Panc1 (cell line): ENCODE measurements at places on chromosomes 13 and 19.
A peak's percentile ranks its signal among the peaks of the same experiment; 100 is the strongest.

DNA sequence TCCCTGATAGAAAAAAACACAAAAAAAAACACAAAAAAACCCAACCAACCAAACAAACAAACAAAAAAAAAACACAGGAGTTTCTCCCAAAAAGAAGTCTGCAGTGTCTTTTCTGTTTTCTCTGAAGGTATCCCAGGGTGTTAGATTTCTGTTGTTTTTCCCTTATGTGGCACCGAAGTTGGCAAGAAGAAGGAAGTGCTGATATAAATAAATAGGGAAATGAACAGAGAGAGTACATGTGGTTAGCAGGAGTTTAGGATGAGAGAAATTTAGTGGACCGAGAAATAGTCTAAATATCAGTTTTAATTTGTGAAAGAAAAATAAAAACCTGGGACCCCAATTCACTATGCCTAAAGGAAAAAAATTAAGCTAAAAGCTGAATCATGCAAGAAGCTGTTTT lies 287.0 kb upstream of the SGCG start:
- no peak for DNase-seq

DNA sequence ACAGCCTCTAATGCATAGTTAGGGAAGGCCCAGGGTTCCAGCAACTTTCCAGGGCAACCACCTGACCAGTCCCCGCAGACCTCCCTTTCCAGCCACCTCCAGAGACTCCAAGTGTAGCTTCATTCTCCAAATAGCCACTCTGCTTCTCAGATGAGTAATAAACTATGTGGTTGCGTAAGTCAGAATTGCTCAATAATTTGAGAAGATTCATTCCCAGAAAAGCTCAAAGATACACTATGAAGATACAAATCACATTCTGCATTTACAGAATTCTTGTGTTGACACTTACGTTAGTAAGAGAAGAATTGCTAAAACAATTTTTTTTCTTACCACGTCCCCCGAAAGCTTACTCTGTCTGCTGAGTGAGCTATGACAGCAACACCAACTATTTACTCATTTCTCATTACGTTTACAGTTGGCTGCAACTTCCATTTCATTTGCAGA lies 8.2 kb upstream of the LATS2 start:
- peak; percentile 38 for DNase-seq

DNA sequence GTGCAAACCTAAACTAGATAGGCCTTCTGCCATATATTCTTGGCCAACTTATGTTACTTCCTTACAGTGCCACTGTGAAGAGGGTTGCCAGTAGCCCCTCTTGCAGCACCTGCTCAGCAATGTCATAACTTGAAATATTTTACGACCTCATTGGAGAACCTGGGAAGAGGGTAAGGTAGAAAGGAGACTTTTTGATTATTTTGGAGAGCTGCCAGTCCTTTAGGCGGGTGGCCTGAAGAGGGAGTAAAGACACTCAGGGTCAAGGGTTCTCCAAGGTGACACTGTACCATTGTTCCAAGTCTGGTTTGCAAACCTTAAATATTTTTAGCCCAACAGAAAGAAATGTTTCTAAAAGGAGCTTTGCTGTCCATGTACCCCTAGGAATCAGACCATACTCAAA lies 118.3 kb downstream of the FLT1 start:
- DNase-seq = no peak

DNA sequence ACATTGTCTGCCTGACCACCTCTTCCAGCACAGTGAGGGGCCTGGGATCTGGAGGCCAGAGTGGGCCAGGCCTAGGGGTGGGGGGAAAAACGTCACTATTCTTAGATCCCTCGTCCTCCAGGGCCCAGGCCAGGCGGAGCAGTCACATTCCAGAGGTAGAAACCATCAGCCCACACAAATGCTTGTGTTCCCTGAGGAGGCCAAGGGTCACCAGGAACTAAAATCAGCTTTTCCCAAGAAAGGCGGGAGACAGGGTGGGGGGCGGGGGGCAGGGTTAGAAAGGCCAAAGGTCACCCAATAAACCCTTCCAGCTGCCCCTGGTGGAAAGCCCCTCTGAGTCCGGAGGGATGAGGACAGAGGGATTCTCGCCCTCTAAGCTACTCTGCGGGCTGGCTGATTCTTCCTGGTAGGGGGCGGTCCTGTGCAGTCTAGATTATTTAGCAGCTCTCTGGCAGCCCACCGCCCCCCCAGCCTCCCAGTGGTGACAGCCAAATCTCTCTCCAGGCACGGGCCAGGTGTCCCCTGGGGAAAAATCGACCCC lies 23.5 kb upstream of the CCL25 start:
- DNase-seq = no peak

DNA sequence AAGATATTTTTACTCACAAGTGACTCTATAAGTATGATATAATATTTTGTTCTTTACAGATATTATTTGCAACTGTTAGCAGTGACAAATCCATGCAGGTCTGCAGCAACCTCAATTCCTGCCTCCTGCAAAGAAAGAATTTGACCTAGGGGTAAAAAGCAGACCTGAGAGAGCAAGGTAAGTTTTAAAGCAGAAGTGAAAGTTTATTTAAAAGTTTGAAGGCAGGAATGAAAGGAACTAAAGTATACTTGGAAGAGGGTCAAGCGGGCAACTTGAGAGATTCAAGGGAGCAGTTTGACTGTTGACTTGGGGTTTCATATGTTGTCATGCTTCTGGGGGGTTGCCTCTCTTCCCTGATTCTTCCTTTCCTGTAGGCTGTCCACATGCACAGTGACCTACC lies 520.1 kb upstream of the PCDH20 start:
- no peak for DNase-seq

DNA sequence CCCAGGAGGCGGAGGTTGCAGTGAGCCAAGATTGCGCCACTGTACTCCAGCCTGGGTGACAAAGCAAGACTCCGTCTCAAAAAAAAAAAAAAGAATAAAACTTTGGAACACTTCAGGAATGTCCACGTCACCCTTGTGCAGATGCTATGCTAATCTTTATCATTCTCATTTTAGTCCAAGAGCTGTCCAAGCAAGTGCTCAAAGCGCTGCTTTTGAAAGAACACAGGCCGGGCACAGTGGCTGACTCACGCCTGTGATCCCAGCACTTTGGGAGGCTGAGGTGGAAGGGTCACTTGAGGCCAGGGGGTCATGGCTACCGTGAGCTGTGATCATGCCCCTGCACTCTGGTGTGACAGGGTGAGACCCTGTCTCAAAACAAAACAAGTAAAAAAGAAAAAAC lies 11.1 kb upstream of the UQCR11 start:
- no peak for DNase-seq

DNA sequence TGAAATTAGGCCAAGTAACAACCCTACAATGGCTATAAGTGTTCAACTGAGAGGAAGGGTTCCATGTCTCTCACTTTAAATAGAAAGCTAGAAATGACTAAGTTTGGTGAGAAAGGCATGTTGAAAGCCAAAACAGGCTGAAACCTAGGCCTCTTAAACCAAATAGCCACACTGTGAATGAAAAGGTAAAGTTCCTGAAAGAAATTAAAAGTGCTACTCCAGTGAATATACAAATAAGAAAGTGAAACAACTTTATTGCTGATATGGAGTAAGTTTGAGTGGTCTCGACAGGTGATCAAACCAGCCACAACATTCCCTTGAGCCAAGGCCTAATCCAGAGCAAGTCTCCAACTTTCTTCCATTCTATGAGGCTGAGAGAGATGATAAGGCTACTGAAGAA lies 209.6 kb downstream of the KLF12 start:
- no peak for DNase-seq

GRCh38 chr13:46852168-46852567 lies 44.7 kb downstream of the HTR2A start:
- DNase-seq = no peak

DNA sequence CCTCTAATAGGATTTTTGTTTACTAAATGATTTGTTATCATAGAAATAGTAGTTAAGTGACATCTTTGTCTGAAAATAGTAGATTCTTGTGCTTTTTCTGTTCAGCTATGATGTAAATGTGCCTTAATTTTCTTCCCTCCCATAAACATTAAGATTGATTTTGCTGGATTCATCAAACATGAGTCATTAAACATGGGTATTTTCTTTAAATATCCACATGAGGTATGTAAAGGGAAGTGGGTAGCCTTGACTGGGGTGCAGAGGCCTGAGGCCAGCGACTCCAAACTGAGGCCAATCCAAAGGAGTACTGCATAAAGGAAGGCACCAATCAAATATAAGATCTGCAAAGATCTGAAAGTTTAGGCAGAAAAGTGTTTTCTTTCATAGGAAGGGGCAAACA lies 3.7 kb downstream of the ZNF136 start:
- DNase-seq = no peak

DNA sequence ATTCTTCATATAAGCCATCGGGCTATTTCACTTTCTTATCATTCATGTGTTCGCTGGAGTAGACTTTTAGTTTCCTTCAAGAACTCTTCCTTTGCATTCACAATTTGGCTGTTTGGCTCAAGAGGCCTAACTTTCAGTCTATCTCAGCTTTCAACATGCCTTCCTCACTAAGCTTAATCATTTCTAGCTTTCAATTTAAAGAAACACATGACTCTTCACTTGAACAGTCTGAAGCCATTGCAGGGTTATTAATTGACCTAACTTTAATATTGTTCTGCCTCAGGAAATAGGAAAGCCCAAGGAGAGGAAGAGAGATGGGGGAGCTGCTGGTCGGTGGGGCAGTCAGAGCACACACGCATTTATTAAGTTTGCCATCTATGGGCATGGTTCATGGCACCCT lies 158.1 kb downstream of the SUCLA2 start:
- DNase-seq = no peak

DNA sequence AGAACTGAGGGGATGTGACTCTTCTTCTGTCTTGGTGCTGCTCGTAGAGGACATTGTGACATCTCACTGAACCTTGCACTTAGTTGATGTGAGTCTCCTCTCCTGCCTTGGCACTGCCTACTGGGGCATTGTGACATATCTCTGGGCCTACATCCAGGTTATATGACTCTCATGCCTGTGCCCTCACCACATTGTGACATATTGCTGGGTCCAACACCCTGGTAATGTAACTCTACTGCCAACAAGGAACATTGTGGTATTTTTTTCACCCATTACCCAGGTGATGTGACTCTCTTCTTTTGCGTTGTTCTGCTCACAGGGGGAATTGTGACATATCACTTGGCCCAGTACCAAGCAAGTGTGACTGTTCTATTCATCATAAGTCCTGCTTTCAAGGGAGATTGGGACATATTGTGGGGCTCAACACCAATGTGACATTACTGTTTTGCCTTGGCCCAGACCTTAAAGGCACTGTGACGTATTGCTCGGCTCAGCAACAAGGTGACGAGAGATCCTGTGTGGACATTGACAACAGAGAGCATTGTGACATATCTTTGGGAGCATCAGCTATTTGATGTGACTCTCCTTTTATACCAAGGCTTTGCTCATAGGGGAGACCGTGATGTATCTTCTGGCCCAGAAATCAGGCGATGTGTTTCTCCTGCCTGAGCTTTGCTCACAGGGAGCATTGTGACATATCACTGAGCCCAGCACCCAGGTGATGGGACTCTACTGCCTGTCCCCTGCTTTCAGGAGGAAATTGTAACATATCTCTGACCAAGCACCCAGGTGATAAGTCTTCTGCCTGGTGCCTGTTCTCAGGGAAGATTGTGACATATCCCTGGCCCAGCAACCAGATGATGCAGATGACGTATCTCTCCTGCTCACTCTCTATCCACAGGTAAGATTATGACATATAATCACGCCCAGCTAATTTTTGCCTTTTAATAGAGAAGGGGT lies 12.2 kb upstream of the ZNF429 start:
- no peak for DNase-seq

GRCh38 chr19:33203529-33203928 lies 9.4 kb downstream of the LRP3 start:
- no peak for DNase-seq

DNA sequence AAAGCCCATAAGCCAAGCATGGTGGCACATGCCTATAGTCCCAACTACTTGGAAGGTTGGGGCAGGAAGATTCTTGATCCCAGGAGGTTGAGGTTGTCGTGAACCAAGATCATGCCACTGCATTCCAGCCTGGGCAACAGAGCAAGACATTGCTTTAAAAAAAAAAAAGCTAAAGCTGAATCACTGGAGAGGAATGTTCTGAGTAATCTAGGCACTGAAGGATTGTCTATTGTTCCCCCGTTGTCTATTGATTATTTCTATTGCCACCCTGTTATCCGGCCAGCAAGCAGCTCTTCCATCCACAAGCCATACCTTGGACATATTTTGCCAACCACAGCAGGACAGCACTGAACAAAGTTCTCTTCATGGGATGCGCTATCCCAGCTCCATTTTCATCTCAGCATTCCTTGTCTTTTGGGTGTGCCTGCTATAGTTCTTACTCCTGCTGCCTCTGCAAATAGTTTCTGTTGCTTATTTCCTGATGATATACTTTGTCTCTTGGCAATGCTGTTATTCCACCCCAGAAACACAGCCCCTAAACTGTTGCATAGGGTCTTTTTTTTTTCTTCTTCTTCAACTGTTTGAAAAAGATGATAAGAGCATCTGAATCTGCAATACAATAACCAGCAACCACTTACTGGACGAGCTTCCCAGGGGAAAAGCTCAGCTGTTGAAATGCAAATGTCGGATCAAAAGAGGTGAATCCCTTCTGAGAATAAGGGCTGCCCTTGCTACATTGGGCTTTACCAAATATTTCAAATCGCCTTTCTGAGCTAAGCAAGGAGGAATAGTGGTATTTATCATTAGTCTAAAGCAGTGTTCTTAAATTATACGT lies 22.2 kb upstream of the SIAH3 start:
- DNase-seq = no peak

GRCh38 chr19:58579473-58580142 lies 6.5 kb upstream of the MZF1 start:
- DNase-seq = no peak

DNA sequence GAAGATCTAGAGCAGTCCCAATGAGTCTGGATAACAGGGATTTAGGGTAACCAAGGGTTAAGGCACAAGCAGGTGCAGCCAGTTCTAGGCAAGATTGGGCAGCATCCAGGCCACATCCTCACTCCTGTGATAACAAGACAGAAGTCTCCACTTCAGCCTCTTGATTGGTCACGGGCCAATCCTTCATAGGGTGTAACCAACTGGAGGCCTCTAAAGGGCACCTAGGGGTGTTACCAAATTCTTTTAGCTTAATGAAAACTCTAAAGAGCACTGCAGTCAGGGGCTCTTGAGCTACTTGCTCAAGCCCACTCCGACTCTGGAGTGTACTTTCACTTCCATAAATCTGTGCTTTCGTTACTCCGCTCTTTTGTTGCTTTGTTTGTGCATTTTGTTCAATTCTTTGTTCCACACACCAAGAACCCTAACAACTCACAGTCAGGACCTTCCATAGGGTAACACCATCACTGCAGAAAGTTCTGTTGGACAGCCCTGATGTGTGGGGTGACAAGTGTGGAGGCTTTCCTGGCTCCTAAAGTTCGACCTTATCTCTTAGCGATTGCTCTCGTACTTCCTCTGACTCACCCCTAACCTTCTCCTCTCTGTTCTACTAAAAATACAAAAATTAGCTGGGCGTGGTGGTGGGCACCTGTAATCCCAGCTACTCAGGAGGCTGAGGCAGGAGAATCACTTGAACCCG lies 36.1 kb downstream of the ZSWIM9 start:
- DNase-seq = no peak

GRCh38 chr13:114010401-114011101 lies 36.7 kb upstream of the C13orf46 start:
- no peak for DNase-seq

DNA sequence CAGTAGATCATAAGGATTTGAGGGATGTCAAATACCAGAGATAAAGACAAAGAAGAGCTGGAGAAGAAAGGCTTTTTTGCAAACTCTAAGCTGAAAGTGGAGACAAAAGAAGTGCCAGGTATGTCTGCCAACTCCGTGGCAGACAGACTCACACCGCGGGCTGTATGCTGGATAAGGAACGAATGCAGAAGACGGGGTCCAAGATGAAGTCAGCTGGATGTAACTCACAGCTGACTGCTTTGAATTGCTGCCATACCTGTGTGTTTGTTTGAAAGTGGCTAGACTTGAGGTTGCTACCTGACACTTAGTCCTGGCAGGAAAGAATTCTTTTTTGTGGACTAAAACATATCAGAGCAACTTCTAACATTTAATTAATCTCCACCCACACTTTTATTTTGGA lies 398.8 kb downstream of the DLEU7 start:
- no peak for DNase-seq
